ENCODE measurements at places on chromosomes 11 and 22.

GRCh38 chr11:46277313-46277621 lies 195 bp upstream of the CREB3L1 start:
- DNase-seq: no peak

- DNase-seq: no peak
These were observed 222.6 kb upstream of the CCDC90B start for GRCh38 chr11:83508804-83509203.

GRCh38 chr11:73814812-73815211 lies 27.1 kb downstream of the MRPL48 start:
- no peak for DNase-seq

GRCh38 chr11:14809466-14809865 lies 82.6 kb downstream of the CYP2R1 start:
- DNase-seq: no peak

GRCh38 chr22:30893434-30894370 lies 74.9 kb downstream of the MORC2 start:
- no peak for DNase-seq

GRCh38 chr11:504053-504993 lies 2.7 kb downstream of the RNH1 start:
- DNase-seq: no peak

GRCh38 chr11:120977266-120978137 lies 46.4 kb upstream of the TBCEL start:
- DNase-seq: no peak

DNA sequence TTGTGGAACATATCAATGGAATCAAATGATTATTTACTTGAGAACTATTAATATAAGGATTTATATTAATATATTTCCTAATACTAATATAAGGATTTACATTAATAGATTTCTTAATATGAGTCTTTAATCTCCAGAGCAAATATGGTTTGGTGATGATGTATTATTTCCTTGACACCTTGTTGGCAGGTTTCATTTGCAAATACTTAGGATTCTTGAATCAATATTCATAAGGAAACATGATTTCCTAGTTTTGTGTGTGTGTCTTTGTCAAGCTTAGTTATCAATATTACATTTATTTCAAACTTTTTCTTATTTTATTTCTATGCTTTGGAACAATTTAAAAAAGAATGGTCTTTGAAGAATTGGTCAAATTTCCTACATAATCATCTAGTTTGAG lies 138.5 kb downstream of the RAB38 start:
- no peak for DNase-seq

DNA sequence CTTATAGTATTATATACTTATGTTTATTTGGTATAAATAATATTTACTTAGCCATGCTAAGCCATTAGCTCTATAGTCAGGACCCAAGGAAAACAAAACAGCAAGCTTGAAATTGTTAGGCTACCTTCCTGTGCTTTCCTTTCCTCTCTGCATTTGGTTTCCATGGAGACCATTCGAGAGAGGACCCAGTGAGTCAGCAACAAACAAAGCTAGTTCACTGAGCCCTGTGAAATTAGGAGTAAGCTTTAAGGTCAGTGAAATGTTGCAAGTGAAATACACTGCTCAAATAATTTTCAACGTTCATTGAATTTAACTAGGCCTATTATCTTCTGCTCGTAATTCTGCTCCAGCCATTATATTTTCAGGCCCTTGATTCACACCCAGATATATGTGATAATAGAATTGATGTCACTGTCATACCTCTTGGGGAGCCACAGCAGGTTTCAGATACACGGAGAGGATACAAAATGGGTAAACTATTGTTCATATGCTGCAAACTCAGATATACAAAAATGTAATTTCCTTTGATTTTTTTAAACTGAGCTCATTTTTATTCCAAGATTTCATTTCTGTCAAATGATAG lies 9.1 kb upstream of the OR10D3 start:
- DNase-seq: no peak

- no peak for DNase-seq
These were observed 12.6 kb downstream of the CHST1 start for GRCh38 chr11:45652781-45653180.

DNA sequence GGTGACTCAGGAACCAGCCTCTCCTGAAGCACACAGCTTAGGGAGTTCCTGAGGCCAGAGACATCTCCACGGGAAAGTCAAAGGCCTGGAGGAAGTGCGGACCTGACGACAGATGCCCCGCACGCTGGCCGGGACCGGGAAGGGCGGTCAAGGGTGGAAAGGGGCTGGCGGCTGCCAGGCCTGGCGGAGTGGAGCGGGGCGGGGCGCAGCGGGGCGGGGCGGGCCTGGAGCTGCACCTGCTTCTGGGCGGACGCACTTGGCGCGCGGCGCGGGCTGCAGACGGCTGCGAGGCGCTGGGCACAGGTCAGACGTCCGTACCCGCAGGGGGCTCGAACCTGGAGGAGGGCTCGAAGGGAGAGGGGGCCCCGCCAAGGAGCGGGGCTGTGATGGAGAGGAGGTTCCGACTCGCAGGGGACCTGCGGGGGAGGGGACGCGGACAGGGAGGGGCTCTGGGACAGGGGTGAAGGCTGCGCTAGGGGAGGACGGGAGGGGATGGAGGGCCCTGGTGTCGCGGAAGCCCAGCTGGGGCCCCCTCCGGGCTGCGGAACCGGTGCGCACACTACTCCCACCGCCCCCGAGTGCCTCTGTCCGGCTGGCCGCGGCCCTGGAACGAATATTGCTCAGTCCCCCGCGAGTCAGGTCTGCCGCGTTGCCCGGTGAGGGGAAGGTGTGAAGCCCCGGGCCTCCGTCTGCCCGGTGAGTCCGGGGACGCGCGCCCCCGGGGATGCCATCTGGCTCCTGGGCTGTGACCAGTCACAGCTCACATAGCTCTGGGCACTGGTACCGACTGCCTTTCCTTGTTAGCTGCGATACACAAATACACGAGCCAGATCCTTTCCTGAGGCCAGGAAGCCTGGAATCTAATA lies at the start of gene TMEM45B:
TMEM45B (plus strand) TSS at position 253 of the 866 bp plus-strand sequence. CDS start 36,635 bp downstream, outside the sequence.
- peak; percentile 23 for DNase-seq

DNA sequence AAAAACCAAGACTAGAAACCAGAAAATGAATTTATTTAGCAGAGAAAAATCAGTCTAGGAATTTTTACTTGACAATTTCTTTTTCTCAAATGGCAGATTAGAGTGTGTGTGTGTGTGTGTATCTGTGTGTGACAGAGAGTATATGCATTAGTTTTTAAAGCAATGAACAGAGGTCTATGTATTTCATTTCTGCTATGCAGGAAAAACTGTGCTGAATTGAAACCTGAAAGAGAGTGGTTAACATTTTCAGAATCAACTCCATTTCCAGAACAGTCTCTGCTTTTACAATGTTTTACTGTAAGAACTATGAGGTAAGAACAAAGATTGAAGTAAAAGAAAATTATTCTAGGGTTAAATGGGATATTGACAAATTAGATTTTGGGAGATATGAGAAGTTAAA lies 114.8 kb downstream of the GRM5 start:
- DNase-seq: no peak

DNA sequence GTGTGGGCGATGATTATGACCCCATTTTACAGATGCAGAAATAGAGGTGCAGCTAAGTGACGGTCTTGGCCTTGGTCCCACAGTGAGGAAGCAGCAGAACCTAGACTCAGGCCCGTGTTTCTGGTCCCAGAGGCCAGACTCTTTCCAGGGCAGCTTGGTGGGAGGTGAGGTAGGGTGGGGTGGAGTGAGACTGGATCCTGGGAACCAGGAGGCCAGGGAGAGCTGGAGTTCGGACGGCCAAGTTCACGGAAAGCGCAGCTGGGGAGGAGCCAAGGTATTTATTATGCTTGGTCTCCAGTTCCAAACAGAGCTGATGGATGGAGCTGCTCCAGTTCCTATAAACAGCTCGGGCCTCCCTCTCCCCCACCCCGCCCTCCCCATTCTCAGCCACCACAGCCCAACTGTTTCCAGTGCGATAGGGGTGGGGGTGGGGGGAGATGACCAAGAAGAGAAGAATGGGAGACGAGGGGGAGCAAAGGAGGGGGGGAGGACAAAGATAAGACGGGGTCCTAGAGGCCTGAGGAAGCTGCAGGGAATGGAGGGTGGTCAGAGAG lies 16.2 kb downstream of the LRRC32 start:
- DNase-seq: no peak

- no peak for DNase-seq
These were observed 56.4 kb downstream of the SMIM38 start for GRCh38 chr11:69211920-69212797.

DNA sequence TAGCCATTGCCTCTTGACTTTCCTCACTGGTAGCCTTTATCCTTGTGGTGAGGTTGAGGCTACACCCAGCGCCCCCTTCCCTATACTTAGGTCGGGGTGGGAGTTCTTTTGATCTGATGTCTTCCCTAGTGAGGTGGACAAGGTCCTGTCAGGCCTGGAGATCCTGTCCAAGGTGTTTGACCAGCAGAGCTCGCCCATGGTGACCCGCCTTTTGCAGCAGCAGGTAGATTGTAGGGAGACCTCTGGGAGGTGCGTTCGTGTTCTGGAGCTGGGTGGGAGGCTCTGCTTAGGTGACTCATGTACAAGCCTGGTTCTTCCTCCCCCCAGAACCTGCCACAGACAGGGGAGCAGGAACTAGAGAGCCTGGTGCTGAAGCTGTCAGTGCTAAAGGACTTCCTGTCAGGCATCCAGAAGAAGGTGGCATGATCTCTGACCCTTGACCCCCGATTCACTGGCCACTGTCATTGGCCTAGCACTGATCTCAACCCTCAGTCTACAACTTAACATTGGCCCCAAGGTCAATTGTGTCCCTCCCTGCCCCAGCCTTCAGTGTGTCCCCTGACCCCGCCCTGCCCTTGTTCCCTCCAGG lies 4.9 kb downstream of the INPPL1 start:
- no peak for DNase-seq

DNA sequence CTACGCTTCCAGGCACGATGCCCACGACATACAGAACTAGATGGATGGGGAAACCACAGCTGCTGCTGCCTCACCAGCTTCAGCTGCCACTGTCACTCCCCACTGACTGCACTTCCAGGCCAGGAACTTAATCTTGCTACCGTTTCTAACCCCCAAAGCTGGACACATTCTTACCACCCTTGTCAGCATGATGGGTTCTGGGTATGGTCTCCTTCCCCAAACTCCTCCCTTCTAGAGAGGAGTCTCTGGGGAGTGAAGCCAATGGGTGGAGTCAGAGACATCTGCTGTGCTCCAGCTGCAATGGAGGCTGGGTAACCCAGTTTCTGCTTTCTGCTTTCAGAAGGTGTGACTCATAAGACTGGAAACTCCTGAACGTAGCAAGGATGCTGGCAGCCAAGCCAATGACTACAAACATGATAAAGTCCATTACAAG lies 87.0 kb upstream of the THY1 start:
- DNase-seq: peak; percentile 33

- DNase-seq: no peak
These were observed 541.2 kb downstream of the BUD13 start for GRCh38 chr11:116231543-116231942.

DNA sequence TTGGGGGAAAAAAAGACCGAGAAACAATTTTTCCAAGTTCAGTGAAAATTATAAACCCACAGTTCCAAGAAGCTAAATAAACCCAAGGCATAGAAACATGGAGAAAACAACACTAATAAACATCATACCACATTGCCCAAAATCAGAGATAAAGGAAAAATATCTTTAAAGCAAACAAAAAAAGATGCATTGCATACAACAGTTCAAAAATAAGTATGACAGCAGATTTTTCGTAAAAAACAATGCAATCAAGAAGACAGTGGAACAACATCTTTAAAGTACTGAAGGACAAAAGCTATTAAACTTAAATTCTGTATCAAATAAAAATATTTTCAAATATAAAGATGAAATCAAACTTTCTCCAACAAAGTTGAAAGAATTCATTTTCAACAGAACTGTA lies 921.3 kb downstream of the METTL15 start:
- DNase-seq: no peak

DNA sequence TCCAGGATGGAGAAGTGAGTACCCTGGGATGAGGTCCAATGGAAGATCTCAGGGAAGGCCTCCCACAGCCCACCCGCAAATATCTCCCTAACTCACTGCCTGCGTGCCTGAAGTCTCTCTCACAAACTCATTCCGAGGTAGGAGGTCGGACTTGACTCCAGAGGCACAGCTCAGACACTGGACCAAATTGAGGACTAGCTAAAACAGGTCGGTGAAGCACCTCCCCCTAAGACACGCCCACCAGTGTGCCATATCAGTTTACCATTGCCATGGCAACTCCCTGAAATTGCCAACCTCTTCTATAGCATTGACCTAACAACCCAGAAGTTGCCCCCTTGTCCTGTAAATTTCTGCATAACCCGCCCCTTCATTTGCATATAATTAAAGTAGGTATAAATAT lies 17.5 kb downstream of the RPL3 start:
- no peak for DNase-seq

DNA sequence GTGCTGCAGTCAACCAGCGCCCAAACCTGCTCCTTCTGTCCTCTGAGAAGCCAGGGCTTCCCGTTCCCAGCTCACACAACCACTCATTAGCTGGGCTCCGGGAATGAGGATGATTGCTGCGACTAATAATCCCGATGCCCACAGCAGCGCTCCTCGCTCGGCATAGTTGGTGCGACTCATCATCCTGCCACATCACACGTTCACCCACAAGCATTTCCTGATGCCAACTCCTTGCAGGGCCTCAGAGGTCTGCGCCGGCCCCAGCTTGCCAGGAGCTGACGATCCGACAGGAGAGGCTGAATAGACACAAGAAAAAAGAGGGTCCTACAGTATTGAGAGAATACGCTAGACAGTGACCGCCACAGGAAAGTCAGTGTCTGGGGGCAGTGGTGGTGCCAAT lies 10.6 kb upstream of the CSNK1E start:
- DNase-seq: no peak

- DNase-seq: no peak
These were observed 36.8 kb upstream of the ZBED5 start for GRCh38 chr11:10894666-10895065.

DNA sequence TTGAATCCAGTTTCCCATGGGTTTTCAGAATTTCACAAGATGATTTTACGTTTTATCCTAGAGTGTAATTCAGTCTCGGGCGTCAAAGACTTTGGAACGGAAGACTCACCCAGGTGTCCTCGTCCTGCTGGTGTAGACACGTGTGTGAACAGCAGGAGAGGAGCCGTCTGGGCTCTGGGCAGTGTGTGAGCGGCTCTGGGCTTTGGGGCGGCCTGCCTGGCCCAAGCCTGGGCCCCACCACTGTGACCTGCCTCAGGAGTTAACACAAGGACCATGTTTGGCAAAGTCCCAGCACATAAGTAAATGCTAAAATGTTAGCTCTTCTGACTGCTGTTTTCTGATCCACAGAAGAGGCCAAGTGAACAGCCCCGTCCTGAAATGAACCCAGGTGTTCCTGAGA lies 1093.3 kb downstream of the BRD1 start:
- no peak for DNase-seq

- peak; percentile 53 for DNase-seq
These were observed 25.4 kb downstream of the SIK3 start for GRCh38 chr11:117072517-117073461.

GRCh38 chr11:128715691-128716561 lies 22.1 kb downstream of the FLI1 start:
- peak; percentile 33 for DNase-seq
